ENCODE measurements at places on chromosomes 1 and 21.

- no peak overlapping the region for H3K27ac ChIP-seq
- DNase-seq, result no peak
- no peak overlapping the region for H3K4me3 ChIP-seq
- H3K4me1 ChIP-seq, result peaks cover 21% of the 10 kb centered on the region
Observed at GRCh38 chr1:93686504-93687250, 5.0 kb upstream of the BCAR3 start.

- H3K27me3 ChIP-seq, result no peaks in the 10 kb centered on the region
- peaks cover 7% of the 10 kb centered on the region for H3K4me1 ChIP-seq
- H3K36me3 ChIP-seq, result no peaks in the 10 kb centered on the region
- DNase-seq, result peak; percentile 82
Observed at GRCh38 chr1:32992489-32993323, 28.1 kb upstream of the RNF19B start.

DNA sequence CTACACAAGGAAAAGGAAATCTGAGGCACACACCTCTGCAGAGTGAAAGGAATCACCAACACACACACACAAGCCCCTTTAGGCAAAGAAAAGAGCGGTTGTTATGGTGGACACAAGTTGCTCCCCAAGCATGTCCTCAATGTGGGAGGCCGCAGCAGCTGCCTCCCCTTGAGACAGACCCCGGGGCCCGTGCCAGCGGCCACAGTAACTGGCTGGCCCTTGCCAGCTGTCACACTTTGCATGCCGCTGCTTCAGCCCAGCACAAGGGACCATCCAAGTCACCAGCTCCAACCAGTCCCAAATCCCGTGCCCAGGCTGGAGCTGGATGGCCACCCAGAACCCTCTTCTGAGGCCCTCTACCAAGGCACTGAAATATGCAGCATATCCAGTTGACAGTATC is 2.9 kb upstream of the OLIG1 start:
- H3K4me1 ChIP-seq, result peaks cover 14% of the 10 kb centered on the region
- peaks cover 88% of the 10 kb centered on the region for H3K27me3 ChIP-seq
- H3K4me3 ChIP-seq, result no peak overlapping the region
- H3K27ac ChIP-seq, result no peak overlapping the region

DNA sequence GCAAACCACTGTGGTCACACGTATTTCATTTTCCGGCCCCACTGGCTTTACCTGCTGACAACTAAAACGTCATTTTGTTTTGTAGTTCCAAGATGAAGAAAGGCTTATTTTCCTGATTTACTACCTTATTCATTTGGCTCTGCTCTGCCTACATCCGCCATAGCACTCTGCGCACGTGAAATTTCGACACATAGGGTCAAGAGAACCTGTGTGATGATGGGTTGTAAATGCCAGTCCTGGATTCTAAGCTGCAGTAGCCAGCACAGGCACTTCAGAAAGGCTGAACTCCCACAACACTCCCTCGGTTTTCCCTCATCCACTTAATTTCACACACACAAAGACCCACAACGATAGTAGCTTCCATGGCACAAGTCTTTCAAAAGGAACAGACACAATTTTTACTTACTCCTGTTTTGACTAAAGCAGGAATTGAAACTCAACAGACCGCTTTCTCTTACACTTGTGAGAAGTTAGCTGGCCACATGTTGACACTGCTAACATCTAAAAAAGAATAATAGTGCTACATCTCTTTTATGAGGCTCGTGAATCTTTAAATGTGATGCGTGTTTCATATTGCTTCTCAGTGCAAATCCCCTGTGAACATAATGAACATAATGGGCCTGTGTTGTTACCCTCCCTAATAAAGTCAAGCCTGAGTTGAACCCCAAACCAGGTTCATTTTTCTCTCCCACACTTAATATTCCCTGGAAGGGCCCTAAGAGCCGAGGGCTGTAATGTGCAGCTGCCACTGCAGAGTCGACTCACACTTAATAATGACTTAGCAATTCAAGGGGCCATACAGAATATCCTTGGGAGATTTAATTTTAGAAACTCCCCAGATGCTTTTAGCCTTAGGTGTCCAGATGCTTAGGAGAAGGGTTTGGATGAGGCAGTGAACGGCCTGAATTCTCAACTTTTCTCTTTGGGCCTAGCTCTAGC is 1.5 kb upstream of the RUNX1 start:
- no peak for DNase-seq
- H3K4me1 ChIP-seq, result 0 out of 2 replicates have a peak, but pooled peaks cover 3% of the 10 kb centered on the region
- no peaks in the 10 kb centered on the region for H3K27me3 ChIP-seq
- no peak overlapping the region for H3K4me3 ChIP-seq

DNA sequence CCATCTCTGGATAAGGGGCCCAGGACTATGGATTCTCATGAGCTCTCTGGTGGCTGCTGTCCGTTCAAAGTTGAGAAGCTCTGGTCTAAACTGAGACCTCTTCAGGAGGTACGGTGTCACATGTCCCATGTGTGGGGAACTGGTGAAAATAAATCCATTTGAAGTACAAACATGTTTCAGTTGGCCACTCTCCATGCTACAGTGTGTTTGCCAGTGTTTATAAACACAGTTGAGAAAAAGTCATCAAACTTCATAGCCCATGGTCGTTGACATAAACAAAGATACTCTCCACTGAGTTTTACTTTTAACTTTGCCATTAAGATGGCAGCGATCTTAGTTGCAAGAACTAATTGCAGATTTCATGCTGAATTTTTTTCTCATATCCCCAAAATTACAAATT is 72.8 kb downstream of the PSMG1 start:
- H3K27ac ChIP-seq, result no peak overlapping the region
- no peak for DNase-seq
- H3K27me3 ChIP-seq, result no peaks in the 10 kb centered on the region

DNA sequence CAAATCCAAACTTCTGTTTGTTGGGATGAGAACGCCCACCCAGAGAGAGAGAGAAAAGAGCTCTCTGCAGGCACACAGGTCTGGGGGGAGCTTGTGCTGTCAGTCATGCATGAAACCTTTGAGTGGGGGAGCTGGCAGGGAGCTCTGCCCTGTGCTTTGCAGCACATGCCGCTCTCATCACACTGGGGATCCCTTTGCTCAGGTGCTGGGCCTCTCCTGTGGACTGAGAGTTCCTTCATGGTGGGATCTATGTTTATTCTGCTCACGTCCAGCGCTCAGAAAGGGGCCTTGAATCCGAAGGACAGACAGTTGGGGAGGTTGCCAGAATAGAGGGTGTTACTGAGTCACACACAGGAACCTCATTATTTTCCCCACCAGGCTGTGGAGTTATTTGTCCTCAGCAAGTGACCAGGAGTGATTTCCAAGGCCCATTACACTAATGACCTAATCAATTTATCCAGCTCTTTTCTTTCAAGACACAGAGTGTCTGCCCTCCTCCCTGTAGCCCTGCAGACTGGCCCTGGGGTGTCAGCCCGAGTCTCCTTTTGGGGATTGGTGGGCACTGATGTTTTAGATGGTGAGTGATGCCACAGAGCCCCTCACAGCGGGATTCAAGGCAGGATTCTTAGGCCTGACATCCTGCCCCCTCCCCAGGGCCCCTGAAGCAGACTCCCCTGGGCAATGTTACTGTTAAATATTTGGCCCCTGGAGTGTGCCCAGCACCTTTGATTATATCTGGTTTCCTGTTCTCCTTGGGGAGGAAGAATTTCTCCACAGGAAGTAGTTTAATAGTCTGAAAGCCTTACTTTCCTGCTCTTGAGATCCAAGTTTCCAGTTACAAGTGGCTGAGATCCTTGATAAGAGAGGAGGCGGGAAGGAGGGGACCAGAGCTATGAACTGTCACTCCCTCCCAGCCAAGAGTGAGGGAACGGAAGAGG is 22.3 kb downstream of the MYBPH start:
- no peaks in the 10 kb centered on the region for H3K27me3 ChIP-seq
- no peaks in the 10 kb centered on the region for H3K36me3 ChIP-seq
- DNase-seq, result no peak
- no peak overlapping the region for H3K27ac ChIP-seq

GRCh38 chr1:174074757-174075156 is 52.6 kb upstream of the RC3H1 start:
- no peaks in the 10 kb centered on the region for H3K27me3 ChIP-seq
- no peak overlapping the region for H3K27ac ChIP-seq
- DNase-seq, result no peak

DNA sequence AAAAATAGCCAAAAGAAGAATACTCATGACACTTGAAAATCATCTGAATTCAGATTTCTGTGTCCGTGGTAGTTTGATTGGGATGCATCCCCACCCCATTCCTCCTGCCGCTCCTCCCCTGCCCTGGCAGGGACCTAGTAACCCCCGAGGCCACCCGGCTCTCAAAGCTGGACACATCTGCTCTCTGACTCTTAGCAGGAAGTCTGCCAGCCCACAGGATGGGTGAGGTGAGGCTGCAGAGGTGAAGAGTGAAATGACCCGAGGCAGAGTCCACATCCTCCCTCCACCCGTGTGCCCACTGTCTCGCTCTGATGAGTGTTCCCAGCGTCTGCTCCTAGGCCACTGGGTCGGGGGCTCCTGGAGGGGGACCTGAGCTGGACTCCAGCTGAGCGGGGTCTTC is 308.5 kb upstream of the VAMP3 start:
- H3K4me1 ChIP-seq, result no peaks in the 10 kb centered on the region
- no peak overlapping the region for H3K27ac ChIP-seq
- no peaks in the 10 kb centered on the region for H3K27me3 ChIP-seq
- H3K4me3 ChIP-seq, result no peak overlapping the region

- no peak overlapping the region for H3K4me3 ChIP-seq
- peak; percentile 20 for DNase-seq
- H3K36me3 ChIP-seq, result no peaks in the 10 kb centered on the region
- H3K27ac ChIP-seq, result no peak overlapping the region
Observed at GRCh38 chr1:78688697-78689096, 39.1 kb downstream of the IFI44 start.

- H3K27me3 ChIP-seq, result no peaks in the 10 kb centered on the region
- peaks cover 12% of the 10 kb centered on the region for H3K36me3 ChIP-seq
- no peak for DNase-seq
- no peak overlapping the region for H3K27ac ChIP-seq
Observed at GRCh38 chr1:53273526-53273925, 35.2 kb upstream of the MAGOH start.

DNA sequence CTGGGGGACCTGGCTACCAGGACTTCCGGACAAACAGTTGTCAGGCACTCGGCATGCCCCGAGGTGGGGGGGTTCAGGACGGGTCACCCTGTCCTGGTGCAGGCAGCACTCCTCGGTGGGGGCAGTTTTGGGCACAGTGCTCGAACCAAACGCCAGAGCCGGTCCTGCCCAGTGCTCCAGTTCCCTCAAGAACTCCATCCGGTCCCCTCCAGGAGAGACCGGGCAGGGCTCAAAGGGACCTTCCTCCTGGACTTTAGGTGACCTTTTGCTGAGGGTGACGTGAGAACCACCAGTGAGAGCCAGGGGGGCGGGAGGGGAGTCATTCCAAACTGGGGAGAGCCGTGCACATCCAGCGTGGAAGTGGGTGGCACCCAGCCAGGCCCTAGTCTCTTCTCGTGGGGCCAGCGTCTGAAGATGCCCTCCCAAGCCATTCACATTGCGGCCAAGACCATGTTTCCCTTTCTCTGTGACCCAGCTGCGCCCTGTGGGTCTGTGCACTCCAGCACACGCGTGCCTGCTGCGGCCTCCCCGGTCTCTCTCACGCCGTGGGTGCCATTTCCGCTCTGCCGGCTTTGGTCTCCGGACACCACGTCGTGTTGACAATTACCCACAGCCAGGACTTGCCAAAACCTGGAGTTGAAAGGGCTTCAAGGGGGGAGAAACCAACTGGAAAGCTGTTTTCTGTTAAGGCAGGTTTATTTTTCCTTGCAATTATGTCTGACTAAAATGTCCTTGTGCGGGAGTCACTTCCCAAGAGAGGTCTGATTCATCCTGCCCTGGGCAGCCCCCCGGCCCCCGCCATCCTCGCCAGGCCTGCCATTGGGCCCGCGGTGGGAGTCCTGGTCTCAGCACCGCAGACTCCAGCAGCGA is 178.8 kb upstream of the ARHGEF16 start:
- H3K27ac ChIP-seq, result no peak overlapping the region
- DNase-seq, result no peak
- H3K4me1 ChIP-seq, result no peaks in the 10 kb centered on the region
- H3K4me3 ChIP-seq, result no peak overlapping the region

DNA sequence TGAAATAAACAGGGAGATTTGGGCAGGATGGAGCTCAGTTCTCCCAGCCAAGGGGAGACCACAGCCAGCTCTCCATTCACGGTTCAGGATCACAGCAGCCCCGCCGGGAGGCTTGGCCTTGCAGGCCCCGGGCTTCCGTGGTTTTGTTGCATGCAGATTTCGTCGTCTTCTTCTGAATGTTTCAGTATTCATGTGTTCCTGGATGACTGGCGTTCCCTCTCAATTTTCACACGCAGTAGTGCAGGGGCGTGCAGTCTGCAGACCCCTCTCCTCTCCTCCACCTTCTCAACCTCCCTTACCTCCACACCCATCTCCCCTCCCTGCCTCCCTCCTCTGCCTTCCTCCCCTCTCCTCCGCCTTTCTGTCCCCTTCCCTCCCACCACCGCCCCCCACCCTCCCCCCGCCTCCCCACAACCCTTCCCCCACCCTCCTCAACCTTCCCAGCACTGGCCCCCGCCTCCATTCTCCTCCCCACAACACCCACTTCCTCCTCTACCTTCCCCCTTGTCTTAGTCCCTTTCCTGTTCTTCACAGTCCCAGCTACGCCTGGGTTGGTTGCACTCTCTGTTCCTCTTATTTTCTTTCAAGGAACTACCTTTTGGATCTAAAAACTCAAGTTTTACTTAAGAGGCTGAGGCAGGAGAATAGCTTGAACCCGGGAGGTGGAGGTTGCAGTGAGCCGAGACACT is 8.4 kb upstream of the SLC19A1 start:
- no peak overlapping the region for H3K4me3 ChIP-seq
- no peak for DNase-seq
- peaks cover 11% of the 10 kb centered on the region for H3K4me1 ChIP-seq
- H3K27ac ChIP-seq, result no peak overlapping the region
- H3K36me3 ChIP-seq, result no peaks in the 10 kb centered on the region

DNA sequence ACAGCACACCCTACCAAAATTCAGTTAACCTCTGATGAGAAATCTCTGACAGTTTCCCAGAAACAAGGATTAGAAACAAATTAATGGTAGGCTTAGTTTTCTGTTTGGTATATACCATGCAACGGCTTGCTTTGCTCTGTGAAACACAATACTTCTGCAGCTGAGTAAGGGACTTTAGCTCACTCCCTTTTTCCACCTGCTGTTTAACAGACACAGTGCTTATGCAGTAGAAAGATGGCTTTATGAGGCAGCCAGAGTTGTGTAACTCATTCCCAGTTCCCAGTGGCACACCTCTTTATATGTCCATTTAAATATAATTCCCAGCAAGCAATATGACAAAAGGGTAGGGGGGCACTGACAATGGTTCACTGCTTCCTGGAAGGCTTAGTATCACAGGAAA is 124.0 kb downstream of the PIGK start:
- no peaks in the 10 kb centered on the region for H3K4me1 ChIP-seq
- H3K27me3 ChIP-seq, result no peaks in the 10 kb centered on the region
- H3K27ac ChIP-seq, result no peak overlapping the region
- no peak for DNase-seq

GRCh38 chr21:44005593-44005992 is 6.5 kb upstream of the TRAPPC10 start:
- peaks cover under 1% of the 10 kb centered on the region for H3K4me1 ChIP-seq
- no peak overlapping the region for H3K27ac ChIP-seq
- no peaks in the 10 kb centered on the region for H3K27me3 ChIP-seq
- no peak overlapping the region for H3K4me3 ChIP-seq
- DNase-seq, result no peak

All from GM23338 (cell line).